GM12864 (cell line): ENCODE measurements at places on chromosomes 12 and 14.

DNA sequence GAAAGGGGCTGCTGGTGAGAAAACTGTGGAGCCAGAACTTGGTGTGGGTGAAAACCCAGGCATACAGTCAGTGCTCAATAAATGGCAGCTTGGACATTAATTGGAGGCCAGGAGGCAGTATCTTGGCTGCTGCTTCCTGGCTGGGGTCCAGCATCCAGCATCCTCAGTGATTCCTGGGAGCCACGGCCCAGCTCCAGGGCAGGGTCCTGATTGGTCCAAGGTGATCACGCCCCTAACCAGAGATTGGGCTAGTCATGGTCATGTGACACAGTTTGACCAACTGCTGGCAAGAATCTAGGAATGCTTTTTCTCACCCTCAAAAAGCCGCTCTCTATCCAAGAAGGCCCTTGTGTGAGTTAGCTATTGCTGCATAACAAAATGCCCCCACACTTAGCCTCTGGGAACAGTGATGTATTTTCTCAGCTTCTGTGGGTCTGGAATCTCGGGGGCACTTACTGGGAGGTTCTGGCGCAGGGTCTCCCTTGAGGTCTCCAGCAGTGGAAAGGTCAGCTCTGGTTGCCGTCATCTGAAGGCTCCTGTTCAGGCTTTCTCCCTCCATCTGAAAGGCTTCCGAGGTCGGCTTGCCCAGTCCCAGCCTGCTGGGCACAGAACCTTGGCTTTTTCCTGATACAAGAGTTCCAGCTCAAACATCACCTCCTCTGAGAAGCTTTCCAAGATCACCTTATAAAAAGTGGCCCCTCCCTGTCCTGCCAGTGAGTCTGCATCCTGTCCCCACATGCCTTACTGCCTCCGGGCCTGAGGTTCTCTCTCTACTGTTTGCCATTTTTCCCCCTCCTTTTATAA lies 119.2 kb upstream of the NCOR2 start:
- no peak for DNase-seq

- no peak for DNase-seq
Observed at GRCh38 chr12:65022421-65022820, 98.7 kb downstream of the WIF1 start.

DNA sequence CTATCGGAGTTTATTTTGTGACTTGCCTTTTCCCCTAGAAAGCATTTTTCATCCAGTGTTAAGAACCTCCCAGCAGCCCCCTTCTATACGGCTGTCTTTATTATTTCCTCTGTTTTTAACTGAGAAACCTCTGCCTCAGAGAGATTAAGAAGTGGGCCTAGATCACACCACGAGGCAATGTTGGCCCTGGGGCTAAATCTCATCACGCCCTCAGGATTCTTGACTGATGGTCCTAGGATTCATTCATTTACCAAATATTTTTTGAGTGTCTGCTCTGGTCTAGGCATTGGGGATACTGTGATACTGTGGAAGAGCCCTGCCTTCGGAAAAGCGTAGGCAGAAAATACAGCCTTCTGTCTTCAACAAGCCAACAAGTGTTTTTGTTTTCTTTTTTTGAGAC lies 42.1 kb downstream of the C14orf132 start:
- DNase-seq, result no peak

DNA sequence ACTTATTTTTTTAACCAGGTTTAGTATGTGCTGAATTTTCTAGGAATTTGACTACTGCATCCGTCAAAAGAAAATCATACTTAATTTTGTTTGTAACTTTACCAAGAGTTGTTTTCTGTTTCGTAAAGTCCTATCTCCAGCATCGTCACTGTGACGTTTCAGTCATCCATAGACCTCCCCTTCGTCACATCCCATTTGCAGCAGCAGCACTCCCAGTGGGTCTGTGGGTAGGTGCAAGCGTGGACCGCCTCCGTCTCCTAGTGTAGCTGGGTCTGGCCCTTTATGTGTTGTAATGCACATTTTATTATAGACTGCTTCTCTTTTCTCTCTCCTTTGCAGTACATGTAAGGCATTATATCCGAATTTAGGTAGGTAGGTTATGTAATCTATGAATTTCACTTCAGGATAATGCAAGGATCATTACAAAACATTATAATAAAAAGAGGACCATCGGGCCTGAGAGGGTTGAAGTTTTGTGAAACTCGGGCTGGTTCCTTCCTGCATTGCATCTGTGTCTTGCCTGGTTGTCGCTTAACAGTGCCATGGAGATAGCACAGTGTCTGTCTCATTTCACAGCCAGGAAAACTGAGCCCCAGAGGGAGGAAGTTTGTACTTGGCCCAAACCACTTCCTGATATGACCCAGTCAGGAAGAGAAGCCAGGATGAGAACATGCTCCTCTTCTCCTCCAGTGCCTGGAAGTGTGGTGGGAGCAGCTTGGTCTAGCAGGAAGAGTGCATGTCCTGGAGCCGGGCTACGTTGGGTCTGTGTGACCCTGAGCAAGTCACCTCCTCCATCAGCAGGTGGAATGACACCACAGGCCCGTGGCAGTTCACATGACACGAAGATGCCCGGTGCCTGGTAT lies 41.3 kb downstream of the EVL start:
- no peak for DNase-seq

GRCh38 chr14:101055776-101056374 lies 152.4 kb upstream of the RTL1 start:
- no peak for DNase-seq
